ENCODE measurements at places on chromosomes 7 and 10.

- no peak for DNase-seq
Measured at GRCh38 chr10:27625452-27626211, 120.0 kb downstream of the MKX start.

GRCh38 chr7:2668401-2668800, 19.6 kb upstream of the AMZ1 start:
- DNase-seq, result no peak

DNA sequence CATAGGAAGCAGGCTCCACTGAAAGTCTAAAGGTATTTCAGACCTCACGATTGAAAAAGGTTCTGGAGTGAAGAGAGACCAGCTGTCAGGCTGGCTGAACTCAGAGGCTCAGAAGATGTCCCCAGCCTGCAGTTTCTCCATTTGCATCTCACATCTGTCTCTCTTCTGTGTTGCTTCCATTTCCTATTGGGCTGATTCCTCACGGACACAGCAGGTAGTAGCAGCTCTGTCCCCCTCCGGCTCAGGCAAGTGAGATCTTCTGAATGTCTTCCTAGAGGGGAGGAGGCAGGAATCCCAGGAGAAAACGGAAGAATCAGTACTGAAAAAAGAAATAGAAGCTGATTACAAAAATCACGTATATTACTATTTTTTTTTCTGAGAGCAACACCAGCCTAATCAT, 274.1 kb upstream of the COBL start:
- DNase-seq, result no peak

DNA sequence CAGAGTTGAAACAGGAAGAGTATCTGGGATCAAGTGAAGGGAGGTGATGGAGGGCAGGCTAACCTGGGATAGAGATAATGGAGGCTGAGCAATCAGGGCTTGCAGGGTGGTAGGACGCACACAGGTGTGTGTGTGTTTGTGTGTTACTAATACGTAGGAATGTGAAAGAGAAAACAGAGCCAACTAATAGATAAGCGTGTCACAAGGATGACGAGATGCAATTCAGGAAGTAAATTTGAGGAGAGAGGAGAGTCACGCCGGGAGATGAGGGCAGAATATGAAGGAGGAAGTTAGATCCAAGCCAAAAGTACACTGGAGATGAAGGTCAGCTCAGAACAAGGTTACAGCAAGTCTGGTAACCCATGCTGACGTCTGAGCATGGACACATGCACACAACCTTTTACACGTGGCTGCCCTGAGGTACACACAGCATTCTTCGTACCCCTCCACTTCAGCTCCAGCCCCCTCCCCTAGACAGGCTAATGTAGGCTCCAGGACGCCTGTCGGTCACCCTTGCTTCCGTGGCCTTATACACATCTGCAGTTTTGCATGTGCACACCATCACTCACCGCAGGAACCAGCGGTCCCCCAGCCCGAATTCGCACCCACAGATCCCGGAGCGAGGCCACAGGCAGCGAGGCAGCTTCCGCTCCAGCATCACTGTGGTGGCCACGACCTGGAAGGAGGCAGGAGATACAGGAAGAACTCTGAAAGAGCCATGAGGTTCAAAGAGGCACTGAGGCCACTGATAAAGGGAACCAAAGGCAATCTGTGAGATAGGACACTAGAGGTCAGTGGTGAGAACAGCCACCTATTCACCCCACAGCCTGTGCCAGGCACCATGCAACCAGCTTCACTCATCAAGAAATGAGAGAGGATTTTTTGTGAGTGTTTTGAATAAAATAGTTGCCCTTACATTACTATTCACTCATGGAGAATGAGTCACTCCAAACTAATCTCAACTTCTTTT, 23.7 kb upstream of the TRPV6 start:
- no peak for DNase-seq

DNA sequence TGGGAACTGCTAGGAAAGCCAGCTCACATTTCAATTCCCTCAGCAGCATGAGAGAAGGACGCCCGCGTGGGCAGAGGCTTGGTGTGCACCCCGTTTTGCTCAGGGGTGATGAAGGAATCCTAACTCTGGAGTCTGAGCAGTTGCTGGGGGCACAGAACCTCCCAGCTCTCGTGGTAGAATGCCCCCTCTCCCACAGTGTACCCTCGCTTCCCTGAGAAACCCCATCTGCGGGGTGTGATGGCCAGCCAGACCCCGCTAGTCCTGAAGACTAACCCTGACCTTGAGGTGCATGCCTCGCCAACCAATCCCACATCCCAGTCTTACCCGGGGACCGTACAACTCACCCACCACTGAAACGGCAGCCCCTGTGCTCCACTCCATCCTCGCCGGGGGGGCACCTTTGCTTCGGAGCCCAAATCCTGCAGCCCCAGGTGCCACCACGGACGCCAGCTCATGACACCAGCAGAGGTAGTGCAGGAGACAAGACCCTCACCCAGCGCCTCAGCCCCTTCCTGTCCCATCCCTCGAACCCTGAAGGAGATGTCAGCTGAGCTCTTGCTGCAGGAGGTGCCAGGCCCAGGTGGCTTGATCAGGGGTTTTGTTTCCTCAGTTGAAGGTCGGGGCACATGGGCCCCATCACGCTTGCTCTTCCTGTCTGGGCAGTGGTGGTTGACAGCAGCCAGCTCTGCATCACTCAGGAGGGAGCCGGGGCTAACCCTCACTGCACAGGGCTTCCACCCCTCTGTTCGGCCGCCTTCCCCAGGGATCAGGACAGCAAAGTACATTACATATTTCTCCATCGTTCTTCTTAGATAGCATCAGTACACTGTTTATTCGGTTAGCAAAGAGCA, 236.5 kb downstream of the MGMT start:
- DNase-seq, result no peak

GRCh38 chr7:25895792-25896171, 256.2 kb upstream of the NFE2L3 start:
- DNase-seq, result no peak

DNA sequence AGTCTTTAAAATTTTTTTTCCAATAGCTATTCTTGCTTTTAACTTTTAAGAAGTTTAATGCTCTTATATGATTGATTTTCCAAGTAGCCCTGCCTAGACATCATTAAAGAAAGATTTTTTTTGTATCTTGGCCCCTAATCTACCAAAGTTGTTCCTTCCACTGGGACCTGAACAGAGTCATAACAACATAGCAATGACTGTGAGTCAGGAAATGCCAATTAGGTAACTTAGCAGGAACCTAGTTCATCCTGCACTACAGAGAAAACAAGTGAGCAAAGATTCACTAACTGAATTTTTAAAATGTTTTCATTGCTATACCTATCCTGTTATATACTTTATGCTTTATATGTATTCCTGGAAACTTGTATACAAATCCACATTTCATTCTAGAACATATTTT, 284.7 kb downstream of the BICC1 start:
- DNase-seq, result no peak

Measured in AG09309 (cell line).